Stimulated activated CD8-positive, alpha-beta memory T cell treated with anti-CD3 and anti-CD28 coated beads, Interleukin-15, amount 100 ng/mL, for 24 hours (primary cell): ENCODE measurements at places on chromosomes 5 and 9.

DNA sequence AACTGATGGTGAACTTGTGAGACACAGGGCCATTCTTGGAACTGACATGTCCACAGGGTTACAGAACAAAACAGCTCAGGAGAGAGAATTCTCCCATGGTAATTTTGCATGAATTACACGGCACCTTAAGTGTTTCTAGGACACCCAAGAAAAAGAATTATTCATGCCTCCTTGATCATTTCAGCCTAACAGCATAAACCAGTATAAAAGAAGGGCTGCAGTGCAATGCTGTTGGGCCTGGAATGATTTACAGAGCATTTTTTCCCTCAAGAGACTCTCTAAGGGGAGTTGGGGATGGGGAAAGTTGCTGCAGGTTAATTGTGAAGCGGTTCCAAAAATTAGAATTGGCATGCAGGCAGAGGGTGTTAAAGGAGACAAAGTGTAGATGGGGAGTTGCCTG is 136.4 kb upstream of the FBXL7 start:
- DNase-seq, result no peak

GRCh38 chr5:117486261-117486660 is 911.6 kb upstream of the SEMA6A start:
- DNase-seq, result no peak

- DNase-seq, result no peak
Measured at GRCh38 chr9:31799953-31800609, 584.4 kb upstream of the ACO1 start.

GRCh38 chr9:131078427-131079366 is 17.6 kb upstream of the AIF1L start:
- DNase-seq, result no peak

- DNase-seq, result no peak
Measured at GRCh38 chr5:54207566-54207965, 102.8 kb downstream of the ARL15 start.

- DNase-seq, result no peak
Measured at GRCh38 chr5:62093976-62094375, 212.0 kb upstream of the KIF2A start.

DNA sequence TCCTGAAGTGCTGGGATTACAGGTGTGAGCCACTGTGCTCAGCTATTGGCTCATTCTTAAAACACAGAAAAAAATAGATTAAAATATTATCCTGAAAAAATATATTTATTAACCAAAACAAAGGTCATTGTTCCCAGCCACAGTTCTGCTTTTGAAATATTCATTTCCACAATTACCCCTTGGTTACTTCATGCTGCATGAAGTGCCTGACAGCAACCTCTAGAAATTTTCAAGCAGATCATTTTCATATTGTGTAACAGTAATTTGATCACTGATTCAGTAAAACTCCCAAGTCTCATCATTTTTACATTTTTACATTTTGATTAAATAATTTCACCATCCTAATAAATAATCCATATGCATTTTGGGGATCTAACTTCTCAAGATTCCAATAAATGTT is 18.8 kb upstream of the GNAQ start:
- DNase-seq, result no peak

GRCh38 chr5:96662725-96663518 is 746 bp downstream of the CAST start:
- DNase-seq, result peak; percentile 70

DNA sequence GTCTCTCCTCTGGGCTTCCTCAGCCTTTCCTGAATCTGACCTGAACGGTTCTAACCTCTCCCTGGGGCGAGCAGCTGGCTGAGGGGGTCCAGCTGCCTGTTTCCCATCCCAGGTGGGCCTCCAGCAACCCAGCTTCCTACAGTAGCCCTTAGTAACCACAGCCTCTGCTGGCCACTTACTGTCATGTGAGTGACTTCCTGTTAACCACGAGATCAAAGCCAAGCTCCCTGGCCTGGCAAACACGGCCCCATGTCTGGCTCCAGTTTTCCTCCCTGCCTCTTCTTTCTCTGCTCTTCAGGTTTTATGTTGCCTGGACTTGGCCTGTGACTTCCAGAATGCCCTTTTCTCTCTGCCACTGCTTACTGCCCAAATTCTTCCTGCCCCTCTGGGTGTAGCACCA is 47.2 kb upstream of the DAB2IP start:
- no peak for DNase-seq

- no peak for DNase-seq
Measured at GRCh38 chr5:127799293-127799905, 96.2 kb downstream of the CCDC192 start.

- no peak for DNase-seq
Measured at GRCh38 chr5:83433891-83434290, 37.7 kb upstream of the VCAN start.

DNA sequence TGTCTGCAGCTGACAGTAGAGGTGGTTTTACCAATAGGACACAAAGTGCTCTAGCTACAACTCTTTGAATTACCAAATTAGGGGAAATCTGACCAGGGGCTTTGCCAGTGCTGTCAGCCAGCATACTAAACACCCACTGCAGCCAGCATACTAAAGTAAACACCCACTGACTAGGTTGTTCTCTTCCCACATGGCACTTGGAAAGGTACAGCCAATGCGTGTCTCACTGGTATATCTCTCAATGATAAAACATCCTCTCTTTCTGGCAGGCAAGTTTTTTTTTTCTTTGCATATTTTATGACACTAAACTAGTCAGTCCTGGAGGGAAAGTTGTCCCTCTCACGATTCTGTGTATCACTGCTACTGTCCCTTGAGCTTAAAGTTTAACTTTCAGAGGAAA is 216.1 kb downstream of the TLE1 start:
- no peak for DNase-seq

GRCh38 chr5:141402553-141403243 is at the start of gene PCDHGA9:
TSS of gene PCDHGA9 (plus strand) at chr5:141402778. CDS start at chr5:141402953, 175 bp downstream.
- DNase-seq, result no peak

DNA sequence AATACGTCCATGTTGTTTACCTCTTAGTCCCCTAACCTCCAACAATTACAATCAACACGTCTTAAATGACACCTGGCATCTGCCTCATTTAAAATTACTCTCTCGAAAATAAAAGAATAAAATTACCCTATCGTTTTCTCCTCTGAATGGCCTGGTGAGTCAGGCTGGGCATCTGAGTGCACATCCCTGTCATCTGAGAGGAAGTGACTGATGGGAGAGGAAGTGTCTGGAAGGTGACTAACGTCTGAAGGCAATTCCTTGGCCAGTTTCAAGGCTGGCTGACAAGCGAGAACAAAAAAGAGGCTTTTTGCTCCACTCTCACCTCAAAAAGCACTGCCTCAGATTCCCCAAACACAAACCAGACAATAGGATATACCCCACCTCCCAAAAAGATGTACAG is 57.7 kb downstream of the MAPKAP1 start:
- DNase-seq, result no peak

GRCh38 chr5:96660971-96661854 is 963 bp upstream of the CAST start:
- DNase-seq, result no peak

GRCh38 chr9:27367175-27367798 is 70.3 kb upstream of the EQTN start:
- no peak for DNase-seq

DNA sequence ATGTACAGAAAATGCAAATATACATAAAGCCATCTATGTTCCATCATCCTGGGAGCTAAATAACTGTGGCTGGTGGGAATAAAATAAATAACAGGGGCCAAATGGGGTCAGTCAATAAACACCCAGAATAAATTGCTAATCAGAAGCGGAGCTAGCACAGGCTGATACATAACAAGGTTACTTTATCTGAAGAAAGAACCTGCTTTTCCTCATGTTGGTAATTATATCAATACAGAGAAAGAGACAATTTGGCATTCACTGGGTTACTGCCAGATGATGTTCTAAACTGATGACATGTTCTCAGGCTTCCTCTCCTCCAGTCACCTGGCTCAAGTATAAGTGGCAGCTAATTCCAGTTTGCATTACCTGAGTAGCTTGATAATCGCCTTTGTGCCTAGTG is 144.9 kb upstream of the CD180 start:
- DNase-seq, result no peak

DNA sequence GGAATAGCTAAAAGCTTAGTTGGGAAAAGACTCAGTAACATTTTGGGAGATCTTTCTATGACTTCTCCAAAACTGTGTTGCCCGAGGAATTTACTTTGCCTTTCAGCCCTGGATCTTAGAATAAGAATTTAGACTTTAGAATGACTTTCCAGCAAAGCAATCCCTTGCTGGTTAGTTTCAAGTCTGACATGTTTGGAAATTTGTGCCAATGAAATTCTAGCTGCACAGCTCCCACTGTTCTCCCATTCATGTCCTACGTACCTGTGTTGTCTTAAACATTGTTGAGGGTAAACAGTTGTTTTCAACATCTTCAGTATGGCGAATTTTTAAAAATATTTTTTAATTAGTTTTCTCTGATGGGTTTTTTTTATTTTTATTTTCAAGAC is 111.4 kb downstream of the CCDC192 start:
- DNase-seq, result no peak

DNA sequence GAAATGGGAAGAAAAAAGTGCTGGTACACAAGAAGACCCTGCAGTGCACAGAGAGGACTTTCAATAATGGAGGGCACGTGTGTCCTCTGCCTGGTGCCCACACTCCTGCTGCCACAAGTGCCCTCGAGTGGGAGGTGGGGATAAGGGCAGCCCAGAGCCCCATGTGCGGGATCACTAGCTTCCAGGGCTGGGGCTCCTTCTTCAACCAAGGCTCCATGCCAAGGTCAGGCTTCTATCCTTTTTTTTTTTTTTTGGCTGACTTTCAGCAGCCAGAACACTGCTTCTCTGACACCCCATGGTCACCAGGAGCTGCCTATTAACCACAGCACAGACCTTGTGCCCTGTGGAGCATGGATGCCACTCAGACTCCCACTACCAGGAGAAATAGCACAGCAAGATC is 7.5 kb downstream of the ACSL6 start:
- DNase-seq, result no peak

- DNase-seq, result no peak
Measured at GRCh38 chr5:42064821-42065220, 139.7 kb downstream of the FBXO4 start.

DNA sequence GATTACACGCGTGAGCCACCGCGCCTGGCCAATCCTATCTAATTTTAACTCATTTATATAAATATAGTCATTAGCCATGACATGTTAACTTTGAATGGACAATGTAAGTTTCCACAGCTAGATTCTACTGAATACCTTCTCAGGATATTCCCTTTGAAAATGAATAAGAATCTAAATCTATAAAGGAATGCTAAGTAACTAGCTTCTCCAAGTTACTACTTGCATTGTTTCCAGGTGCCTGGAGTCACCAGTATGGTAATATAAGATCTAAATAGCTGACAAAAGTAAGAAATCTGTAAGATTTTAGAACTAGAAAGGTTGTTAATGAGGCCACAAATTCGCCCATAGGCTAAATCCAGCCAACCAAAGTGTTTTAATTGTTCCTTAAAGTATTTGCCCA is 189.1 kb upstream of the SLC12A2 start:
- no peak for DNase-seq

- DNase-seq, result no peak
Measured at GRCh38 chr9:89667726-89668125, 62.9 kb downstream of the GADD45G start.

DNA sequence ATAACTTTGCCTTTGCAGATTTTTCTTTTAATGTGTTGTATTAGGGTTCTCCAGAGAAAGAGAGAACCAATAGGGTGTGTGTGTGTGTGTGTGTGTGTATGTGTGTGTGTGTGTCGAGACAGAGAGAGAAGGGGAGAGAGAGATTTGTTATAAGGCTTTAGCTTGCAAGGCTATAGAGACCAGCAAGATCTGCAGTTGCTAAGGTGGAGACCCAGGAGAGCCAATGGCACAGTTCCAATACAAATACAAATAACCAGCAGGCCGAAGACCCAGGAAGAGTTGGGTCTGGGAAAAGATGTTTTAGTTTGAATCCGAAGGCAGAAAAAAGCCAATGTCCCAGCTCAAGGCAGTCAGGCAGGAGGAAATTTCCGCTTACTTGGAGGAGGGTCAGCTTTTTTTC is 23.0 kb downstream of the TMOD1 start:
- no peak for DNase-seq

DNA sequence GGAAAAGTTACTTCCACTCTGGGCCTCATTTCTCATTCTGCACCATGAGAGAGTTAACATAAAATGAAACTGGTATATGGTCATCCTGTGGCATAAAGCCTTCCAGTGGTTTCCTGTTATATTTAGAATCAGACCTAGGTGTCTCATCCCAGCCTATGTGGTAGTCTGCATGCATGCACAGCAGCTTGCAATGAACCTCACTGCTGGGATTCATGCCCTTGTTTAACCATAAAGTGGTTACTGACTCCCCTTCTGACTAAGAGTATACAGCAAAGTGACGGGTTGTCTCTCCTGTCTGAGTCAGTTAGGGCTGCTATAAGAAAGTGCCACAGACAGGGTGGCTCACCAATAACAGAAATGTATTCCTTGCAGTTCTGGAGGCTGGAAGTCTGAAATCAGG is 14.7 kb upstream of the TDRD7 start:
- DNase-seq, result no peak

- DNase-seq, result no peak
Measured at GRCh38 chr9:8157683-8158324, 358.2 kb upstream of the DMAC1 start.

DNA sequence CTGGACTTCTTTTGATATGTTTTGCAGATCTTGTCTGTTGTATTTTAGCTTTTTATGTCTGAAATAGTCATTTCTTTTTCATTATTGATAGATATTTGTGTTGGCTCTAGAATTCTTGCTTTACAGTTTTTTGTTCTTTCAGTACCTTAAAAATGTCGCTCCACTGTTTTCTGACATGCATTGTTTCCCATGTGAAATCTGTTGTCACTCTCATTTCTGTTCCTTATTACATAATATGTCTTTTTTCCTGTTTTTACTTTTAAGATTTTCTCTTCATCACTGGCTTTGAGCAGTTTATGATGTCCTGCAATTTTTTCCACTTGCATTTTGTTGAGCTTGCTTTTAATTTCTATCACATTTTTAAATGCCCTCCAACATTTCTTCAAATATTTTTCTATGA is 270.4 kb upstream of the TARS1 start:
- no peak for DNase-seq

DNA sequence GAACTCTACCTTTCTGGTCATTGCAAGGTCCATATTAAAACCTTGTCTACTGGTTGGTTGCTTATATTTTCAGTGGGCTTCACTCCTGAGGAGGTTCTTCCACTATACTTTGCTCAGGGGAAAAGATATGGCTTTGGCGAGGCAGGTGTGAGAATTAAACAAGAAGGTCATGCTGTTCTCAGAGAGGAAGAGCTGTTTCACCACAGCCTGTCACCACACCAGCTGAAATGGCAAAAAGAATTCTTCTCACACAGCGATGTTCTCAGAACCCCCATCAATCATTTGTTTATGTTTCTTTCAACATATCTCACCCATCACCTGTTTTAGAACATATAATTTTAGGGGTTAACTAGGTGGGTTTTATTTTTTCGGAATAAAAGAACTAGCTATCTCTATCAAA is 38.6 kb downstream of the CAPSL start:
- no peak for DNase-seq

GRCh38 chr5:3597167-3598007 is 1.8 kb downstream of the IRX1 start:
- DNase-seq, result no peak
